Left renal cortex interstitium (tissue), 4 donors: ENCODE measurements at places on chromosomes 2 and 18. TPM values are rescaled to one million over a fixed set of nuclear protein-coding genes. Genes with fewer than 3 reads are reported as not detected.

GCKR gene
- polyA plus RNA-seq = 0.16 TPM

DNA sequence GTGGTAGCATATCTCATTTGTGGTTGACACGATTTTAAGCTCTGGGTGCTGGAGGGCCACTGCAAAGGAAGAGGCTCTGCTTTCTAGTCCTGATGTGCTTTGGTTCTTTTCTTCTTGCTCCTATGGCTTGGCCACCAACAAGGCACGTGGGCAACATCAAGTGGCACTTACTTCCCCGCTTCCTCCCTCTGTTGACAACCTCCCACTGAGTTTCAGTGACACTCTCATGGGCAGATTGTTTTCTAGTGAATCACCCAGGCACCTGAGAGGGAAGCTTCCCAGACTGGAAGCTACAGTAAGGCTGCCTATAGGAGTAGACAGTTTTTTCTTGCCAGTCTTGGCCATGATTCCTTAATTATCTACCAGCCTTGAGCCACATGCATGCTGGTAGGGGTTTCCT, 89.0 kb downstream of the NBAS start:
- no peak for DNase-seq

DNA sequence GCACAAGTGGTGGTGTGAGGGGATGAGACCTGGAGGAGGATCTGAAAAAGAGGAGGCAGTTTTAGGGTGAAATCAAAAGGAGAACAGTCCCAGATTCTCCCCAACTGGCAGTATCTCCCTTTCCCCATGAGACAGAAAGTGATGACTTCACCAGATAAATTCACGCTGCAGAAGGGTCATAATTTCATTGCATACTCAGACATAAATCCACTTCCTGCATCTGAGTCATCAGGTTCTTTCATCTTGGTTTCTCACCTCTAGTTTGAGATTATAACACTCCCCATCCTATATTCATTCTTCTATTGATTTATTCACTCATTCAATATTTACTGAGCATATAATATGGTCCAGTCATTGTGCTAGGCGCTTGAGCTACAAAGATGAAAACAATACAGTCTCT, 64.7 kb downstream of the CCDC148 start:
- no peak for DNase-seq

DNA sequence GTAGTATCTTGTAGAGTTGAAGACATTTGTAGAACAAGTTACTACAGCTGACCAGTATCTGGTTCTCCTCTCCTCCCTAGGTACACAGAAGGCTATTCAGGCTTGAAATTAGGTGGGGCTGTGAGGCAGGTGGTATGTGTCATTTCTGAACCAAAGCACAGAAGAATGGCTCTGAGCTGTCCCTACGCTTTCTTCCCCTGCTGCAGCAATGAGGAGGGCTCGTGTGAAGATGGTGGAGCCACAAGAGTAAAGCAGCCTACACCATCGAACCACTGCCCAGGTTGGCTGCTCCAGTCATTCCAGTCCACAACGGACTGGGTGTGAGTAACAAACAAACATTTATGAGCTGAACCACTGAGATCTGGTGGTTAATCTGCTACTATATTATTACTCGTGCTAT, 148.9 kb downstream of the DTNB start:
- no peak for DNase-seq

DNA sequence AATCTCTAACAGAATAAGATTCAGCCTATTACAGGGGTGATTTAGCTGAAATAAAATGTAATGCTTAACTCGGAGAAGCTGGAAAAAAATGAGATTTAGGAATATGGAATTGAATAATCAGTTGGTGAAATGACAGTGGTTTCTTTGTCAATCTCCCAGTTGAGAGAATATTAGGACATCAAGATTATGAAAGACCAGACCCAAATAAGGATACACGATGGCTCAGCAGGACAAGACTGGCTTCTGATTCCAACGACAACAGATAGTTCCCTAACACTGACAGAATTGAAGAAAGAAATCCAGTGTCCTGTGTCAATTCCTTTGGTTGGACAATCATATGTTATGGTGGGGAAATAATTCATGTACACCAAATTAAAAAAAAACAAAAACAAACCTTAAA, 55.8 kb downstream of the HRH4 start:
- DNase-seq = no peak

GRCh38 chr2:37797081-37797480, 125.6 kb upstream of the CDC42EP3 start:
- no peak for DNase-seq

DNA sequence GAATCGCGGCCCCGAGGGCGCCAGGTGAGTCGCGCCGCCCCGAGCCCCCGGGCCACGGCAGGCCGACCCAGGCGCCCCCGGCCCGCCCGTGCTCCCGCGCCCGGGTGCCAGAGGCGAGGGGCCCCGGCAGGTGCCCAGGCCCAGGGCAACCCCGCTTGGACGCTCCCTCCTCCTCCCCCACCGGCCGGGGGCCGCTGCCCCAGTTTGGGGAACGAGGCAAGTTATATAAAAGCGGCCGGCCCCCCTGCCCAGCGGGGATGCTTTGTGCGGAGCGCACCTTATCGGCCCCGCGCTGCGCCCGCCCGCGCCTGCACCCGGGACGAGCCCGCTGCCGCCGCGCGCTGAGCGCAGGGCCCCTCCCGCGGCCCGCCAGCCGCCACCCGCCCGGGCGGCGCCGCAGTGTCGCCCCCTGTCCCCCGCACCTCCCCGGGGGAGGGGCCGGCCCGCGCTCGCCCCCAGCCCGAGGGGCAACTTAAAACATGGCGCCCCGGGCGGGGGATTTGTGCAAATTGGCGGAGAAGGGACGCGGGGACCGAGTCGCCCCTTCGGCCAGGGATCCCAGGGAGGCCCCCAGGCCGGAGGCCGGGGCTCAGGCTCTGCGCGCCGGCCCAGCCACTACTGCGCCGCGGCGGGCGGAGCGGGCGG, 639 bp downstream of the EPB41L3 start:
- peak; percentile 8 for DNase-seq

DNA sequence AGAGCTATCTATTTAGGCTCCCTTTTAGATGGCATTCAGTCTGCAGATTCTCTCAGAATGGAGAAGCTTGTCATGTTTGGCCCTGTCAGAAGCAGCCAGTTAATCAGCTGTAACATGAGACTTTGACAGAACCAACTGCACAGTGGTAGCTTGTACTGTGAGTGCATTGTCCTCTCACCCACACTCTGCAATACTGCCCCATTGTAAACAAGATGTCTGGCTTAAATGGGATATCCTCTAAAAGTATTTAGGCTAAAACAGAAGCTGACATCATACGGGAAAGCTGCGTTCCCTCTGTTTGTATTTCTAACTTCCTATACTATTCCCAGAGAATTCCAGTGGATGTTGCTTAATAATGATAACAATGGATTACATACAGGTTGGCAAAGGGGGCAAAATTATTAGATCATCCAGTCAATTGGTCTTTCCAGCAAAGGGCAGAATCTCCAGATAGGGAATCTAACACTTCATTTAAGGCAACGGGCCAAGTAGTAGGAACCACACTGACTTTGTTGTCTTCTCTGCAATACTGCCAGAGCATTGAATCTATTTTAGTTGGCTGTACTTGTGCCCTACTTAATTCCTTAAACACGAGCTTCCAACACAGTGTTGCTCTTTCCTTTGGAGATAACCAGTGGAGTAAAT, 15.4 kb upstream of the STAT4 start:
- no peak for DNase-seq

GRCh38 chr2:70901227-70902066, 34.3 kb upstream of the ATP6V1B1 start:
- DNase-seq = no peak

DNA sequence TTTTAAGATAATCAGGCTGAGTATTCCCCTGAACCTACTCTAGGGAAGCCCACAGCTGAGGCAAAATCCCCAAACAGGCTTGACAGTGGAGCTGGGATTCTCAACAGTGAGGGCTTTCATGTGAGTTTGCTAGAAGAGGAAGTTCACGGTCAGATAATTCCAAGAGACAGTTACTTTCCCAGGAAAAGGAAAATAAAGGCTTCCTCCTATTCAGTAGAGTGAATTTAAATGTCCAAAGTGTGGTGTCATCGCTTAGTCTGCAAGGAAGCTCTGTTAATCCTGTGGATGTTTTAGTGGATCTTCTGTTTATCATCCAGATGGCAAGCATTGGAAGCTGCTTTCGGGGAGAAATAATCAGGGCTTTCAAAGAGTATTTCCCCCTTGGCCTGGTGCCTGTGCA, 119.8 kb downstream of the RPIA start:
- no peak for DNase-seq

- no peak for DNase-seq
Observed at GRCh38 chr2:181947273-181947672, 38.4 kb upstream of the PPP1R1C start.

DNA sequence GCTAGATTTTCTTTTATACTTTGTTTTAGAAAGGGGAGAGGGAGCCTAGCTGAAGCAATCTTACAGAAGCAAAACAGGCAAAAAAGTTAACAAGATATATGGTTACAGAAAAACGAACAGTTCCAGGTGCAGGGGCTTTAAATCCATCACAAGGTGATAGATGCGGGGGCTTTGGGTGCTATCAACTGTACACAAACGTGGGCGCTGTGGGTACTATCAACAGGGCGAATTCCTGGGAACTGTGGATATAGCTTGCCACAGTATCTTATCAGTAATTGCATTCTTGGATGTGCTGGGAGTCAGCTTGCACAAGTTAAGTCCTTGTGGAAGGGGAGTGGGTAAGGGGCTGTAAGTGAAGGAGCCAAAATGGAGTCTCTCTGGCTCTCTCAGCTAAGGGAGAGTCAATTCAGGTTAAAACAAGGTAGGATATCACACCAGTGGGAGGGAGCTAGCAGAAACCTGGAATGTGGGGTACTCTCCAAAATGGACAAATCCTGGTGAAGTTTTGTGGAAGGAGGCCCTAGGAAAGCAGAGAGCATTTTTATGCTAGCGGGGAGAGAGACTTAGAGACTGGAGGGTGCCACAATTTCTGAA, 325.8 kb upstream of the SPHKAP start:
- no peak for DNase-seq

DNA sequence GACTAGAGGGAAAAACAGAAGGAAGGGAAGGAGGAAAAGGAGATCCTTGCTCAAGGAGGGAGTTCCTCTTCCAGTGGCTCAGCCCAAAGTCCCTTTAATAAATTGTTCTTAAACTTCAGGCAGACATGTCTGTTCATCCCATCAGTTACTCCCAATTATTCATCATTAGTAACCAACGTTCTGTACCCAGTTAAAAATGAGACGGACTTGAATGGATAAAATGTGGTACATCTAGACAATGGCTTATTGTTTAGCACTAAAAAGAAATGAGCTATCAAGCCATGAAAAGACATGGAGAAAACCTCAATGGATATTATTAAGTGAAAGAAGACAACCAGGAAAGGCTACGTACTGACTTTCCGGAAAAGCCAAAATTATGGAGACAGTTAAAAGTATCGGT, 50.8 kb upstream of the ACSL3 start:
- DNase-seq = no peak

- no peak for DNase-seq
Observed at GRCh38 chr2:185895828-185896693, 157.5 kb downstream of the FSIP2 start.

DNA sequence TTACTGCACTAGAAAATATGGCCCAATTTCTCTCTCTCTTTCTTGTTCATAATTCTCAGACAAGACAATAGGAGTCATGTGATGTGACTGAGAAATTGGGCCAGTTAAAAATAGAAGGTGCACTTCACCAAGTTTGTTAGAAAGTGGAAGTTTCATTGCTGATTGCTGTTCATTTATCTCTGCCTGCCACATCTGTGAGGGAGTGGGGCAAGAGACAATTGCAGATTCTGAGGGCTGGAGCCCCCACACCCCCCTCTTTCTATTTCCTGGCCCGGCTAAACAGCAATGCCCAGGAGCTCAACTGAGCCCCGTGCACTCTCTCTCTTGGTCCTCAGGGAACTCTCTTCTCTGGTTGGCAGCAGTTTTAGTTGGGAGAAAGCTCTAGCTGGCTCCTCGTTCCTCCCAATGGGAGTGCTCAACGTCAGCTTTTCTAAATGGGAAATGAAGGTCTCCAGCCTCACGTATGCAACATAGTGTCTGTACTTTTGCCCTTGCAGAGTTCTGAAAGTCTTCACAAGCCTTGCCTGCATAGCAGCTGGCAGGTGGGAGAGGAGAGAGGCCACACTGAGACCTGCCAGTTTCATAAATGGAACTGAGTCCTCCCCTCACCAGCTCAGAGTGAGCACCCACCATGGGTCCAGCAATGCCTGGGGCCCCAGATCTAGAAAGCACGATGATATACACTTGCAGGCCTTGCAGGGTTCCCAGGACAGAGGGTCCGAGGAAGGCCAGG, 115.7 kb downstream of the MYCN start:
- DNase-seq = no peak

DNA sequence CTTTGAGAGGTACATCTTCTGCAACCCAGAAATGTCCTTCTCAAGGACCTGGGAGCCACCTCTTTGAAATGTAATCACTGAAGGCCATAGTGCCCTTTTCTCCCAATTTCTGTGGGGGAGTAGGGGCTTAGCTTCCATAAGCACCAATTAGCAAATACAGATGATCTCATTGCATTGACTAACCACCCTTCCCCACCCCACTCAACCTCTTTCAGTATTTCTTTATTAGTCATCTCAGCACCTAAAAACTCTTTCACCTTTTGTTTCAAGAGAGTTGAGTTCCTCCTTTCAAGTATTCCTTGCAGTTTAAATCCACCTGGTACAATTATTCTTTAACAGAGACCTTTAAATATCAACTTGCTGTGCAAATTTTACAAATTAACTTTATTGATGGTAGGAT, 1011.8 kb upstream of the CDH2 start:
- DNase-seq = no peak

GRCh38 chr2:133077269-133077822, 407.3 kb upstream of the LYPD1 start:
- no peak for DNase-seq

DNA sequence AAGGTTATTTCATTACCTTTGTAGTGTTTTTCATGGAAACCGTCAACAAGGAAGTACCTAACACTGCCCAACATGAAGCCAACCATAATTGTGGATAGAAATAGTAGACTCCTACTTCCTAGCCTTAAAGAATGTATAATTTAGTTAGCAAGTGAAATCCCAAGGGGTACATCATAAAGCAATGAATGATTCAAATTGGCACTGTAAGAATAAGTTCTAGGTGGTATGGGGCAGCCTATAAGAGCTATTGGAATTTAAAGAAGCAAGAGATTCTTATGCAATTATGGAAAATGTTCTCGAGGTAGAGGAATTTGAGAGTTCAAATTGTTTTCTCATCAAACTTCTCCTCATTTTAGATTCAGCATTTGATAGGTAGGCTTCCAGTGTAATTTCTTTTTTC, 157.9 kb downstream of the FMNL2 start:
- DNase-seq = no peak

DNA sequence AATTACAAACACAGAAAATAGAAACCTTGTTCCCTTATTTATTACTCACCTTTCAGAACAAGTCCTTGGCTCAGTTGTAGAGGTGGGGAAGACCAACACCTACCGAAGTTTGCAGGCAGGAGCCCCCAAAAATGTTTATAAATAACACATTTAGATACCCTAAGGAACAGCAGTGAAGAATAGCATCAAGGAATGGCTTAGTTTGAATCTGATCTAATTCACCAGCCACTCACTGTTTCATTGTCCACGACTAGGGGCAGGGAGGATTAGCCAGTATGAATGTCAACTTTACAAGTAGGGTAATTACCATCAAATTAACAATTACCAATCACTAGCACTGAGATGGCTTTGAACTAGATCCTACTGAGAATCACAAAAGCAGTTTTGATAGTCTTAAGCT, 65.4 kb downstream of the PRPF40A start:
- no peak for DNase-seq
